NCI-H748 treated with DMSO at 0.1 percent for 48 hours (cell line): ENCODE measurements at places on chromosomes 6 and 20.

DNA sequence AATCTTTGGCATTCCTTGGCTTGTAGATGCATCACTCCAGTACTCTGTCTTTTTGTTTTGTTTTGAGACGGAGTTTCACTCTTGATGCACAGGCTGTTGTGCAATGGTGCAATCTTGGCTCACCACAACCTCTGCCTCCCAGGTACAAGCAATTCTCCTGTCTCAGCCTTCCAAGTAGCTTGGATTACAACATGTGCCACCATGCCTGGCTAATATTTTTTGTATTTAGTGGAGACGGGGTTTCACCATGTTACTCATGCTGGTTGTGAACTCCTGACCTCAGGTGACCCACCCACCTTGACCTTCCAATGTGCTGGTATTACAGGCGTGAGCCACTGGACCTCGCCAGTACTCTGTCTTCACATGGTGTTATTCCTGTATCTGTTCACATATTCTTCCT lies 35.8 kb upstream of the LGSN start:
- no peak for DNase-seq

DNA sequence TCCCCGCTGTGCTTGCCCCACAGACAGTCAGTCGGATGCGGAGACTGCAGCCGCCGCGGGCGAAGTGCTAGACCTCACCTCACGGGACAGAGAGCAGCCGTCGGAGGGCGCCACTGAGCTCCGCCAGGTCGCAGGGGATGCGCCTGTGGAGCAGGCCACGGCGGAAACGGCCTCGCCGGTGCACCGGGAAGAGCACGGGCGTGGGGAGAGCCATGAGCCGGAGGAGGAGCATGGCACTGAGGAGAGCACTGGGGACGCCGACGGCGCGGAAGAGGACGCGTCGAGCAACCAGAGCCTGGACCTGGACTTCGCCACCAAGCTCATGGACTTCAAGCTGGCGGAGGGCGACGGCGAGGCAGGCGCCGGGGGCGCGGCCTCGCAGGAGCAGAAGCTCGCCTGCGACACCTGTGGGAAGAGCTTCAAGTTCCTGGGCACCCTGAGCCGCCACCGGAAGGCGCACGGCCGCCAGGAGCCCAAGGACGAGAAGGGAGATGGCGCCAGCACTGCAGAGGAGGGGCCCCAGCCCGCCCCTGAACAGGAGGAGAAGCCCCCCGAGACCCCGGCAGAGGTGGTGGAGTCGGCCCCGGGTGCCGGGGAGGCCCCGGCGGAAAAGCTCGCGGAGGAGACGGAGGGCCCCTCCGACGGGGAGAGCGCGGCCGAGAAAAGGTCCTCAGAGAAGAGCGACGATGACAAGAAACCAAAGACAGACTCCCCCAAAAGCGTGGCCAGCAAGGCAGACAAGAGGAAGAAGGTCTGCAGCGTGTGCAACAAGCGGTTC lies 66.4 kb downstream of the SSR1 start:
- no peak for DNase-seq

DNA sequence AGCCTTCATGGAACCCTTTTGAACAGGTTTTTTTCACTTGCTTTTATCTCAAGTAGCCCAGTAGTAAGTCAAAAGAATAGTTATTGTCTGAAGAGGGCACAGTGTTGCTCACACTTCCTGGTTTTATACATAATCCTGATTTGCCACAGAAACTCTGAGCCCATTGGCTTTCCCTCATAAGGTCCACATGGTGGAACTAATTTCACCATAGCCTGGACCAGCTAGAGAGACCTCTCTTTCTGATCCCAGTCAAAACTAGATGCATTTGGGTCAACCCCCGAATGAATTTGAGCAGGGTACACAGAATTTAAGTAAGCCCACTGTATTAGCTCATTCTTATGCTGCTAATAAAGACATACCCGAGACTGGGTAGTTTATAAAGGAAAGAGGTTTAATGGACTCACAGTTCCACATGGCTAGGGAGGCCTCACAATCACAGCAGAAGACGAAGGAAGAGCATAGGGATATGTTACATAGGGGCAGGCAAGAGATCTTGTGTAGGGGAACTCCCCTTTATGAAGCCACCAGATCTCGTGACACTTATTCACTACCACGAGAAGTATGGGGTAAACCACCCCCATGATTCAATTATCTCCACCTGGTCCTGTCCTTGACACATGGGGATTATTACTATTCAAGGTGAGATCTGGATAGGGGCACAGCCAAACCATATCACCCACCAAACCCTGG lies 6.2 kb downstream of the RWDD2A start:
- DNase-seq = no peak

DNA sequence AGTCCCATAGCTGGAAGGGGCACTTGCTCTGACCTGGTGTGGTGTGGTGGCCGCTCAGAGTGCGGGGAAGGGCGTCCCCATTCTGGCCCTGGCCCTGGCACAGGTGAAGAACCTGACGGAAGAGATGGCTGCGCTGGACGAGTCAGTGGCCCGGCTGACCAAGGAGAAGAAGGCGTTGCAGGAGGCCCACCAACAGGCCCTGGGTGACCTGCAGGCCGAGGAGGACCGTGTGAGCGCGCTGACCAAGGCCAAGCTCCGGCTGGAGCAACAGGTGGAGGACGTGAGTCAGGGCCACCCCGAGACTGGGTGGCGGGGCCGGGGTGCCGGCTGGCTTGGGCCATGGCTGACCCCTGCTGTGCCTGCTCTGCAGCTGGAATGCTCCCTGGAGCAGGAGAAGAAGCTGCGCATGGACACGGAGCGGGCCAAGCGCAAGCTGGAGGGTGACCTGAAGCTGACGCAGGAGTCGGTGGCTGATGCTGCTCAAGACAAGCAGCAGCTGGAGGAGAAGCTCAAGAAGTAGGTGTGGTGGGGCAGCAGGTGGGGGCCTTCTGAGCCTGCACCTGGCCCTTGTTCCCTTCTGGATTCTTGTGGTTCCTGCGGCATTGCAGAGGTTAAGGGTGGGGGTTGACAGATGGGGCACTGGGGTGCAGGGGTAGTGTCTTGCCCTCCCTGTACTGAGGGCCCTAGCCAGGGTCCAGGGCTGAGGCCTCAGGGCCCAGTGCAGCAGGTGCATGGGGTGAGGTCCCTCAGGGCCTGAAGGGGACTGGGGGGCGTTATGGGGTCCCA lies 40.8 kb downstream of the MYH7B start:
- DNase-seq = no peak

DNA sequence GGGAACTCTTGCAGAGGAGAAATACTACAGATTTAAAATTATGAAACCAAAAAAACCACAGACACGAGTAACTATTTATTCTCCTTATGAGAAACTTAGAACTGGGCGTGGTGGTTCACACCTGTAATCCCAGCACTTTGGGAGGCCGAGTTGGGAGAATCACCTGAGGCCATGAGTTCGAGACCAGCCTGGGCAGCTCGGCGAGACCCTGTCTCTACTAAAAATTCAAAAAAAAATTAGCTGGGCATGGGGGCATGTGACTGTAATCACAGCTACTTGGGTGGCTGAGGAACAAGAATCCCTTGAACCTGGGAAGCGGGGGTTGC lies 36.8 kb downstream of the SSR1 start:
- DNase-seq = no peak

DNA sequence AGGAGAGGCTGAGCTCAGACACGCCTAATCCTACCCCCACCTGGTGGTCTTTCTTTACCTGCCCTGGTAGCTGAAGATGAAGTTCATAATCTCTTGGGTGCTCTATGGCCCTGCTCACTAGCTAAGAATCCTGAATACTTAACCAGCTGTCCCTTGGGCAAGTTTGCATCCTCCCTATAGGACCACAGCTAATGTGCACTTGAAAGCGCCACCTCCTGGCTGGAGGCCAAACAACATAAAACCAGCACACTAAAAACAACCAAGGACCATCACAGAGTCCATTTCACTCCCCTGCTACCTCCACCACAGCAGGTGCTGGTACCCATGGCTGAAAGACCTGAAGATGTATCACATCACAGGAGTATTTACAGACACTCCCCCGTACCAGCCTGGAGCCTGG lies 155.5 kb upstream of the SLC24A3 start:
- no peak for DNase-seq

- DNase-seq = no peak
Measured at GRCh38 chr20:44280387-44280786, 30.6 kb downstream of the FITM2 start.

DNA sequence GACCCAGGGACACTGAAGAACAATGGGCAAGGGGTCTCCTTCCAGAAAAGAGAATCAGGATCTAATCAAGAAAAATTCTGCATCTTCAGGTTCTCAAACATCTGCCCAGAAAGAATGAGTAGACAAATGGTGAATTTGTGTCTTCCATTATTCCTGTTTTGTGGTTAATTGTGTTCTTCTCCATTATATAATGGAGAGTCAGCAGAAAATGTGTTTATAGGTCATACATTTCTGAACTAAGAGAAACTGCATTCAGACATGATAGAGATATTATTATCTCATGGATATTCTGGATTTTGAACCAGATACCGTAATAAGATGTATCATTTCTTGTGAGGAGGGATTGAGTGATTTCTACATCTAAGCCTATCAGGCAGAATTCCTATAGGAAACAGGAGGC lies 581.7 kb upstream of the JAG1 start:
- DNase-seq = no peak

- DNase-seq = no peak
Measured at GRCh38 chr6:7267466-7268091, 45.4 kb downstream of the SSR1 start.

- no peak for DNase-seq
Measured at GRCh38 chr20:37188787-37189186, 9.4 kb upstream of the MROH8 start.

GRCh38 chr6:44668976-44669934 lies 281.7 kb downstream of the CDC5L start:
- no peak for DNase-seq

DNA sequence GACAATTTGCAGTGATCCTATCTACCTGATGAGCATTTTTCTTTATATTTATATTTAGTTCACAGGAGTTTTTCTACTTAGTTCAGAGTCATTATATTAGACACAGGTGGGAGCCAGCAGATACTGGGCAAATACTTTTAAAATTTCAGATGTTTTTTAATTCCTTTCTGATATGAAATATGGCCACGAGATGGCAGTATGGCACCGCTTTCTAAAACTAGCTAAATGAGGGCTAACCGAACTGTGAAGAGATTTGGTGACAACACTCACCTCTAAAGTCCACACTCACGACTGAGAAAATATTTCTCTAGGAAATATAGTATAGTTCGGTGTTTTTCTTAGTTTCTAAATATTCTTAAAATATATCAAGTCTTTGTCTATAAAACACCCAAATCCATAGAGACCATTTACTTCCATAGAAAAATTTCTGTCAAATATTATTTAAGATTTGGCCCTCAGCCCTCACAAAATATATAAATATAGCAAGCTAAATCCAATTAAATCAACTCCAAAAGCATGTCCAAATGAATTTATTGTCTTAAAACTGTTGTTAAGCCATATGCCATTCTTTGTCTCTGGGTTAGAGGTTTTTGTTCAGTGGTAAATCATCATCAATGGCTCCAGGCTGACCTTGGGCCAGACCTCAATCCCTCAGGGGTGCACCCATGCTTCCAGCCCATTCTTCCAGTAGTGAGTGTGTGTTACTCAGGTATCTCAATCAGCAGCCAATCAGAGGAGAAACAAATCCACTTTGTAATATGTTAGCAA lies 63.6 kb downstream of the HUS1B start:
- DNase-seq = peak; percentile 64

- DNase-seq = peak; percentile 22
Measured at GRCh38 chr6:166776571-166776970, 149.5 kb upstream of the RPS6KA2 start.

DNA sequence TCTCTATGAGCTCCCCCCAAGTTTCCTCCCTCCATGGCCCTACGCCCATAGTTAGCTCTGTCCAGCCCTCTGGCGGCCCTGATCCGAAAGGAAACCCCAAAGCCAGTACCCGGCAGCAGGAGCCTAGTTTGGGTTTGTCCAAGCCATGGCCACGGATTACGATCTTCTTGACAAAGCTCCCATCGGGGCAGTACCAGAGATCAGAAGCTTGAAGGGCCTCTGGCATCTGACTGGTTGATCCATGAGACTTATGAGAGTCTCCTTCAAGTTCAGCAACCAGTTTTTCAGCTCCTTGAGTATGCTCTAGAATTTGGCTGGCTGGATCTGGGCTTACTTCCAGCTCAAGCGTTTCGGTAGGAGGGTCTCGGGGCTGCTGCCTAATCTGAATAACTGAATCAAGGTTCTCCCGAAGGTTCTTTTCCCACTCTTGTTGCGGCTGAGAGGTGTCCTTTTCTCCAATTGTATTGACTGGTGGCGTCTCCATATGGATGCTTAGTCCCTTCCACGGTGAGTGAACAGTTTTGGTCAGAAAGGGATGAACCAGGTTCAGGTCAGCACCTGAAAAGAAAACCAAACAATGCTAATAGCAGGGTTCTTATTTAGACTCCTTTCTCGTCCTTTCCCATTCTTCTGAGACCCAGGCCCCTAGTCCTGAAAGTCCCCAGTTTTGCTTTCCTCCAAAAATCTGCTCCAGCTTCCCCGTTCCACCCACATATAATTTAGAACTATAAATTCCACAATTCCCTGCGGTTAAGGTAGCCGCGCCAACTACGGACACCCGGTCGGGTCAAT lies 595 bp downstream of the FKBPL start:
- peak; percentile 19 for DNase-seq

- DNase-seq = no peak
Measured at GRCh38 chr6:153210083-153210482, 79.0 kb upstream of the RGS17 start.

- no peak for DNase-seq
Measured at GRCh38 chr6:35497571-35498421, 917 bp upstream of the TEAD3 start.

- DNase-seq = no peak
Measured at GRCh38 chr20:40433341-40433861, 255.6 kb downstream of the MAFB start.

GRCh38 chr6:16322666-16323312 lies 84.4 kb downstream of the GMPR start:
- DNase-seq = no peak

DNA sequence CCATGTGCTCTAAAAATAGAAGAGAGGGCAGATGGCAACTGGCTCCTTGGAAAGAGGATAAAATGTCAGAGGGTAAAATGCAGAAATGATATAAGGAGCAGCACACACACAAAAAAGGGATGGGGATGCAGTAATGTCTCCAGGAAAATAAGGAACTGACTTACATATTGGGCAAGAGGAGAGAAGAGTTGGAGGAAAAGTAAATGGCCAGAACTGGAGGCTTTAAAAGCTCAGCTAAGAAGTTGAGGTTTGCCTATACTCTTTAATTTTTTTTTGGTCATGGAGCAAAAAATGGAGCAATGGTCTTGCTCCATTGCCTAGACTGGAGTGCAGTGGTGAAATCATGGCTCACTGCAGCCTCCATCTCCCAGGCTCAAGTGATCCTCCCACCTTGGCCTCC lies 93.7 kb downstream of the SULF2 start:
- DNase-seq = no peak

DNA sequence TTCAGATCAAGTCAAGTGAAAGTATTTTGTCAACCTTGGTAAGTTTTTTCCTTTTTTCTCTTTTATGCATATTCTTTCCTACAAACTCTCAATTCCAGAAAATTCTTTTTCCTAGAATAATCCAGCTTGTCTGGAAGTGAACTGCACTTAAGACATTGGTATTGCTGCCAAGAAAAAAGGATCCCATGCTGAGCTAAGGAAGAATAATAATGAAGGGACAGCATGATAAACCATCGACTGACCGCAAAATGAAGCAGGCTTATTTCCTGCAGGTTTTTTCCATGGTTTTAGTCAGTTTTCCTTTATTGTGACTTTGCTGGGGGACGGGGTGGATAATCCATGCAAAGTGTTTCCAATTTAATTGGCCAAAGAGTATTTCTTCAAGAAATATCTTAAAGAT lies 857.6 kb upstream of the SLC35B3 start:
- no peak for DNase-seq
